ENCODE measurements at places on chromosomes 2 and 18.

DNA sequence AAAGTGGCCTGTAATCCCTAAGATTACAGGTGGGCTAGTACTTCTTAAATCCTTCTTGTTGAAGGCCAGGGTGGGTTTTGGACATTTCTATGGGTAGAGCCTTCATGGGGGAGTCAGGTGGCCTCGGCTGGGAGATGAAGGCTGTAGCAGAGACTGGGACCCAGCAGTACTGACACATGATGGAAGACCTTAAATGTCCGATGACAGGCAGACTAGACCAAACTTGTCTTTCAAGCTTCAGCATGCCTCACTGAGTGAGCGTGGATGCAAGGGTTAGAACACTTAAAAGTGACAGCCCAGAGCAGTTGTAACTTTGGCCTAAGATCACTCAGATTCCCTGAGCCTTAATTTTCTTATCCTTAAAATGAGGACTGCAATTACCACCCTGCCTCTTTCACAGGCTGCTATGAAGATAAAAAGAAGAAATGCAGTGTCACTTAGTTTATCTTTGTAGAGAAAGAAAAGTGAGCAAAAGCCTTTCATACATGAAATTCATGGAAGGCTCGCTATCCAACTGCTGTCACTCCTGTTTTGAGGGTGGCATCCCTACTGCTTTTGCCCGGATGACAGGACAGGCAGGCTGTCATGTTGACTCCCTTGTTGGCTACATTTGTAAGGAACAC is 19.5 kb downstream of the PLEK start:
- no peak for DNase-seq

- no peak for DNase-seq
Observed at GRCh38 chr2:187548656-187549055, 5.6 kb downstream of the TFPI start.

GRCh38 chr2:55907686-55908085 is 15.9 kb downstream of the EFEMP1 start:
- no peak for DNase-seq

DNA sequence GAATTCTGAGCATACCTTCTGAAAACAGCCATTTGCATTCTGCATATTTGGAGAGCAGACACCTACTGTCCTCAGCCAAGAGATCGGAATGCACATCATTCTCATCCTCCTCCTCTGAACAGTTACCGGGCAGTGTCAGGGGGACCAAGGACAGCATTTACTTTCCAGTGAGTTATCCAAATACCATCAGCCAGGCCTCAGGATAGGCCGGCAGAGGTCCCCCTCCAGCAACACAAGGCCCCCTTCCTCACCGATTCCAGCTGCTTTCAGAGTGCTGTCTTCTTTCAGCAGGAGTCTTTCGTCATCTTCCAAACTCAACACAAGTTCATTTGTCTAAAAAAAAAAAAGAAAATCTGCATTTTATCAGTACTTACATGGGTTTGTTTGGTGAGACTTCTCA is 55.3 kb downstream of the C2orf76 start:
- no peak for DNase-seq

- no peak for DNase-seq
Observed at GRCh38 chr2:105249181-105249580, 7.6 kb downstream of the GPR45 start.

GRCh38 chr2:179936654-179937053 is 70.4 kb downstream of the CWC22 start:
- DNase-seq: no peak

- no peak for DNase-seq
Observed at GRCh38 chr2:20852670-20853069, 29.8 kb upstream of the LDAH start.

DNA sequence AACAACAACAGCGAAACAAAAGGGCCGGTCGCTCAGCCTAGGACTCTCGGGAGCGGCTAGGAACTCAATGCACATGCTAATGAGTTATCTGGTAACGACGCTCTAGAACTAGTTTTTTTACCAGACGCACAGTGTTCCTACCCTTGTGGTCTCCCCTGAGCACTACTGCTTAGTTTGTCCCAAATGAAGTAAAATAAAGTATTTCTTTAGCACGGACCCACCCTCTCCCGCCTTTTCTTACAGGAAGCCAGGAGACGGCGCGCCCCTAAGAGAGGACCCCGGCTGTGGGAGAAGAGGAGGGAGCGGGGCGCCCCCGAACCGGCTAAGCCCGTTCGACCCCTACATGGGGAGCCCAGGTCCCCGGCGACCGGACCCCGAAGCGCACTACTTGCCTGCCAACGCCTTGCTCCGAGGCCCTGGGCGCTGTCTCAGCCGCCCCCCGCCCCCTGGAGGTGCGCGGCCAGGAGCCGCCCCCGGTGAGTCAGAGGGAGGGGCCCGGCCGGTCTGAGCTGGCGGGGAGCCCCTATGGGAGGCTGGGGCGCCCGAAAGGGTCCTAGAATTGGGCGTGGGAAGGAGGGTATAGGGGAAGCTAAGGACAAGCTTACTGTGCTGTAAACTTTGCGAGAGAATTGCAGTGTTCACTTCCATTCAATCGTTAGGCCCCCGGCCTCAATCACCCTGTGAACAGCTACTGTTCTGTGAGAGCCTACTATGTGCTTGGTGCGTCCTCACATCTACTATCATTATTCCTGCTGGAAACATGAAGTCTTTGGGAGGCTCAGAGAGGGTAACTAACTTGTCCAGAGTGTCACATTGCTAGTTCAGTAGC is 3.6 kb upstream of the CAPG start:
- peak; percentile 23 for DNase-seq

DNA sequence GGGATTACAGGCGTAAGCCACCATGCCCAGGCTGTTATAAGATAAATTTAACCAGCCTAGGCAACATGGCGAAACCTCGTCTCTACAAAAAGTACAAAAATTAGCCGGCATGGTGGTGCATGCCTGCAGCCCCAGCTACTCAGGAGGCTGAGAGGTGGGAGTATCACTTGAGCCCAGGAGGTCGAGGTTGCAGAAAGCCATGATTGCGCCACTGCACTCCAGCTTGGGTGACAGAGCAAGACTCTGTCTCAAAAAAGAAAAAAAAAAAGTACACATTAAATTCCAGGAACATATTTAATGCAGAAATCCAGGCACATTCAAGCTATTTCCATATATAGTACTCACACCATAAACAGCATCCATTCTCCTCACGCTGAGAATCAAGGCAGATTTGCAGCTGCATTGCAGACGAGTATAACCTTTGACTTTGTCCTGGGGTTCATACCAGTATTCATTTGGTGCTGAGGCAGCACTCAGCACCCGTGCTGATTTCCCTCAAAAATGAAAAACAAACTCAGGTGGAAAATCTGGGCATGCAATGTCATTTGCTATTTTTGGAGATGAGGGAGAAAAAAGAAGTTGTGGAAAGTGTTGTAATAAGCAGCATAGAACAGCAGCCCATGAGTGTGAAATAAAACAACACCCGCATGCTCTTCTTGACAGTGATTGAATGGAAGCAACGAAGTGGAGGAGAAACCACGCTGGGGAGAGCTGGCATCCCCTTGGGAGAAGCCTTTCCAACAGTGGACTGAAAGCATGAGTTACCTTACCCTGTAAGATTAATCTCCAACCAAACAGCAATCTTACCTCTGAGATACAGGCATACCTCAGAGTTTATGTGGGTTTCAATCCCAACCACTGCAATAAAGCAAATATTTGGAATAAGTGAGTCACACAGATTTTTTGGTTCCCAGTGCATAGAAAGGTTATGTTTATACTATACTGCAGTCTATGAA is 46.8 kb upstream of the ANXA4 start:
- DNase-seq: no peak

DNA sequence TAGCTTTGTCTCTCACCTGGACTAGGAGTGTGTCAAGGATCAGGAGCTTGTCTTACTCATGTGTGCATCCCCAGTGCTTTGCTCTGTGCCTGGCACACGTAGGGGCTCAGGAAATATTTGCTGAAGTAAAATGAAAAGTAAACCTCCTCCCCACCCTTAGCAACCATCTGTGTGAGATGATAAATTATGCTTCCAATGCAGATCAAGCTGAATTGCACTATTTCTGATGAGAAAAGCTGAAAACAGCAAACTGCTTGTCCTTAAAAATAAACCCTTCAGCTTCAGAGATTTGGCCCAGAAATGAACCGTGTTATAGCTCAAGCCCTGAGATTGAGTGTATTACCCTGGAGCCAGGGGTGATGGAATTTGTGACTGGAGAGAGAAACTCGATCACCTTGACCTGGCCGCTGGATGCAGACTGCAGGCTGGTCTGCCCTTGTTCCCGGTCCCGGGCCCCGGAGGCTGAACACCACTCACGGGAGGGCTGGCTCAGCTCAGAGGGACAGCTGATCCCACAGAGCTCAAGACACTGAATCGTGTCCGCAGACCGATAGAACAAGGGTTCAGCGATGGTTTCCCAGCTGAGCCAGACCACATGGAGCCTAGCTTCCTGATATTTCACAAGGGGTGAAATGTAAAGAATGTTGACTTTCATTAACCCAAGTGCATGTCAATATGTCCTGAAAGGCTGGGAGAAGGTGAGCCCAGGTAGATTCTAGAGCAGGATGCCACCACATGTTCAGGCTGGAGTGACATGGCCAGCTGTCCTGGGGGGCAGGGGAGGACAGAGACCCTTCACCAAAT is 50.5 kb downstream of the DDX1 start:
- DNase-seq: no peak

DNA sequence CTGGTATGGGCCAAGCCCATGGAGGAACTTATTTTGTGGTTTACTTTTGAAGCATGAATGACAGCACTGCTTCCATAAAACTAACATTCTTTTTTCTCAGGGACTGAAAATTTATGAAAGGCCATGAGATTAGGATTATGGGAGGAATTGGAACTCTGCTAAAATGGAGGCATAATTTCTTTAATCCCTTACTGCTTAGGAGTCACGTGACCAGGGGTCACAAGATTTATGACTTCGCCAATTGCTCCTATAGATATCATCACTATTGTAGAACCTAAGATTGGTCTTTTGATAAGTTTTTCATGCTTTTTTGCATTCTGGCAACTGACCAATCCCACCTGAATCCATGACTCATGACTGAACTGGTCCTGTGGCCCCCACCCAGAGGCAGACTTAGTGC is 495.7 kb upstream of the VRK2 start:
- no peak for DNase-seq

- DNase-seq: no peak
Observed at GRCh38 chr2:166727095-166727494, 161.2 kb upstream of the XIRP2 start.

GRCh38 chr2:234960175-234961088 is 8.6 kb downstream of the SH3BP4 start:
- no peak for DNase-seq

DNA sequence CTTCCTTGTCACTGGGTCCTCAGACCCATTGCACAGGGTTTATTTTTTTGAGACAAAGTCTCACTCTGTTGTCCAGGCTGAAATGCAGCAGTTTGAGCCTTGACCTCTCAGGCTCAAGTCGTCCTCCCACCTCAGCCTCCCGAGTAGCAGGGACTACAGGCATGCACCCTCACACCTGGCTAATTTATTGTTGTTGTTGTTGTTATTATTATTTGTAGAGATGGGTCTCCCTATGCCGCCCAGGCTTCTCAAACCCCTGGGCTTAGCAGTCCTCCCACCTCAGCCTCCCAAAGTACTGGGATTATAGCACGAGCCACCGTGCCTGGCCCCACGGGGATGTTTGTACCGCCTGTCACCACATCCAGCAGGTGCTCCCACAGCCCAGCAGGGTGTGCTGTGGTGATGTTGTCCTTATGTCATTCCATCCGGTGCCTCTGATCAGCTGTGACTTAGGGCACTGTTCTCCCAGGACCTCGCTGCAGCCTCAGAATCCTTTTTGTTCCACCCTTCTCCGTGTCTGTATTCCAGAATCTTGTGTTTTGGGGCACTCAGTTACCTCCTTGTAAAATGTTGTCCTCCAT is 182.3 kb downstream of the INO80D start:
- no peak for DNase-seq

GRCh38 chr18:67179726-67180125 is 336.8 kb downstream of the DSEL start:
- no peak for DNase-seq

DNA sequence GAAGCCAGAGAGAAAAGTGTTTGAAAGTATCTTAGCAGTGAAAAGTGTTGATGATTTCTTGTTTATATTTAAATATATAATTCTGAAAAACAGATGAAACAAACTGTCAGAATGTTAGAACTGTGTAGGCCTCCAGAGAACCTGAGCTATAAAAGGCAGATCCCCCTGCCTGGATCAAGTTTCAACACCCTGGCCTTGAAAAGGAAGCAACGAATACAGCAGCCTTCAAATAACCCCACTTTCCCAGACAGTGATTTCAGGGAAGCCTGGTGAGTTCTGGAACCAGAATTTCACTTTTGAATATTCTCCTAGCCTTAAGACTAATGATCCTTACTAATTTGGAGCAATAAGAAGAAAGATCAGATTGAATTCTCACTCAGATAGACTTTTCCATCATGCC is 13.3 kb upstream of the TRIM43 start:
- no peak for DNase-seq

DNA sequence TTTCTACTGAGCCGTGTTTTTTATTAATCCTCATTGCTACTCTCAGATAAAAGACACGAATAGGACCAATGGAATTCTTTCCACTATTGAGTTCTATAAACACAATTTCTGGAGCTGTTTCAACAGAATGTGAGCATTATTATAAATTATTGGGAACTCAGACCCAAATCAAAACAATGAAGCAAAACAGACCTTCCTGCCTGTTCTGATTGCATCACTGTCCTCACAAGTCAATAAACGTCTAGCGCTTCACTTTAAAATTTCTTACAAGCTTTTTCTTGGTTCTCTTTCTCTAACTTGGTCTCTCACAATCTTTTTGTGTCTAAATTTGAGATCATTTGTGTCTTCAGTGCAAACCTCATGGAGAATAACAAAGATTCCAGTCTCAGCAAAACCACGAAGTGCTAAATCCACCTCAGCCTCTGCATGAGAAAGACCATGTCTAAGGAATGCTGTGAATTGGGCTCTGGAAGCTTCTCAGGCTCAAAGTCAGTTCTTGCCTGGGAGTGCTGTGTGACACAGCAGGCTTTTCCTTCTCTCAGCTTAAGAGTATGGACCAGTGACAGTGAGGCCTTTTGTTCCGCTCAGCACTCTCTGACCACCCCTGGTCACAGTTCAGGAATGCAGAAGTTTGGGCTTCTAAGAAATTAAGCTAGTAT is 22.8 kb downstream of the ARHGAP28 start:
- no peak for DNase-seq

- DNase-seq: no peak
Observed at GRCh38 chr18:63005306-63005705, 290.0 kb downstream of the PHLPP1 start.

DNA sequence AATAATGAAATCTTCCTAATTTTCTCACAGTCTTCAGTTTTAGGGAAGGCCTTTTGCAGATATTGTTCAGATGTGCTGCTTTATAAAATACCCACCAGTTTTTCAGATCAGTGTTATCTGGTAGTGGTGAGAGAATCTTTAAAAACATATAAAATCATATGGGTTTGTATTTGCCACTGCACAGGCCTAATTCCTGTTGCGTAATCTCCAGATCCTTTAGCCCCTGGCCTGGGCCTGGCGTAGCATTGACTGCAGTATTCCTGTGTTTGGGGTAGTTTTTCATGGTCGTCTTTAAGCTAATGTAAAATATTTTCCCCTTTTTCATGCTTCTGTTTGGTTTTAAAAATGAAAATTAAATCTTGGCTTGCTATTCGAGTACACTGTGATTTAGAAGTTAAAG is 43.2 kb downstream of the TSHZ1 start:
- no peak for DNase-seq

GRCh38 chr2:10717628-10718027 is 3.8 kb upstream of the ATP6V1C2 start:
- DNase-seq: no peak

GRCh38 chr2:43136011-43136799 is 90.2 kb downstream of the ZFP36L2 start:
- DNase-seq: no peak

GRCh38 chr2:134170700-134171099 is 83.2 kb upstream of the MGAT5 start:
- no peak for DNase-seq

Data from activated T-helper 9 cell treated with anti-CD3 and anti-CD28 coated beads, Interleukin-2, amount 50 U/mL, for 16 hours (primary cell).